ENCODE measurements at places on chromosomes 2 and 18. TPM values are rescaled to one million over a fixed set of nuclear protein-coding genes. Genes with fewer than 3 reads are reported as not detected.

- H3K4me1 ChIP-seq: no peaks in the 10 kb centered on the region
- no peaks in the 10 kb centered on the region for H3K36me3 ChIP-seq
- no peak for DNase-seq
- H3K27ac ChIP-seq: no peak overlapping the region
- no peaks in the 10 kb centered on the region for H3K27me3 ChIP-seq
Measured at GRCh38 chr18:75173125-75173432, 35.9 kb downstream of the PTGR3 start.

- H3K36me3 ChIP-seq: no peaks in the 10 kb centered on the region
- H3K27ac ChIP-seq: no peak overlapping the region
- no peak overlapping the region for H3K4me3 ChIP-seq
- no peak for DNase-seq
- no peaks in the 10 kb centered on the region for H3K27me3 ChIP-seq
Measured at GRCh38 chr2:145020694-145021093, 500.8 kb upstream of the ZEB2 start.

Gene FMNL2
- 10.7 TPM for total RNA-seq

- H3K4me1 ChIP-seq: no peaks in the 10 kb centered on the region
- no peak for DNase-seq
- H3K36me3 ChIP-seq: no peaks in the 10 kb centered on the region
- no peak overlapping the region for H3K27ac ChIP-seq
Measured at GRCh38 chr2:144834363-144834762, 314.4 kb upstream of the ZEB2 start.

DNA sequence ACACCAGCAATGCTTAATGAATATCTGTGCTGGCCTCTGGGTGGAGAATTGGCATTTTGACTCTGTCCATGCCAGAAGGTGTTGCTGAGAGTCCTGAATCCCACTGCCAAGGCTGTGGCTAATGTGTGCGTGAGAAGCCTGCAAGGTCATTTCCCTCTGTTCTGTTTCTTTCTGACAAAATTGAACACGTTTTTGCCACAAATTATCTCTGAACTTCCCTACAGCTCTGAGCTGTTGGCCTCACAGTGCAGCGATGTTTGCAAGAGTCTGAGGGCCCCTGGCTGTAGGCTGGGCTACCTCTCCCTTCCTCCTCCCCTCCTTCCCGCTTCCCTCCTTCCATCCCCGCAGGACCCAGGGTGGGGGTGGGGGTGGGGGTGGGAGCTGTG is 154.1 kb upstream of the HS6ST1 start:
- no peak for DNase-seq
- H3K27me3 ChIP-seq: no peaks in the 10 kb centered on the region
- H3K4me1 ChIP-seq: no peaks in the 10 kb centered on the region
- no peak overlapping the region for H3K4me3 ChIP-seq

- H3K36me3 ChIP-seq: no peaks in the 10 kb centered on the region
- no peaks in the 10 kb centered on the region for H3K27me3 ChIP-seq
- no peaks in the 10 kb centered on the region for H3K4me1 ChIP-seq
- no peak overlapping the region for H3K27ac ChIP-seq
- no peak for DNase-seq
Measured at GRCh38 chr2:203714112-203714511, 7.7 kb downstream of the CD28 start.

DNA sequence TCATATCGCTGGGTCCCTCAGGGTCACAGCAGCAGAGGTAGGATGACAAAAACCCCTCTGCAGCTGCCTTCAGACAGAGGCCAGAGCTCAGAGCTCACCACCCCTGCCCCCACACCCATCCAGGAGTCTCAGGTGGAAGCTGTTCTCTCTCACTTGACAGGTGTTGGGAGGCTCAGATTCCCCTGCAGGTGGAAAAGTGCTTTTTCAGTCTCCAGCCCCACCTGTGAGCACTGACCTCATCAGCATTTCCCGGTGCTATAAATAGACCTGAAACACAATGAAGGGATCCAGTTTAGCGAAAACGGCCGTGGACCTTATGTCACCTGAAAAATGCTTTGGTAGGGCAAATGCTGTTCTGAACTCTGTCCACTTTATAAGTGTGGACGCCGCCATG is 254.9 kb downstream of the NDUFA10 start:
- DNase-seq: peak; percentile 14
- H3K36me3 ChIP-seq: no peaks in the 10 kb centered on the region
- no peak overlapping the region for H3K27ac ChIP-seq
- H3K4me3 ChIP-seq: no peak overlapping the region

Gene FBLN7
- 0.51 TPM for total RNA-seq

DNA sequence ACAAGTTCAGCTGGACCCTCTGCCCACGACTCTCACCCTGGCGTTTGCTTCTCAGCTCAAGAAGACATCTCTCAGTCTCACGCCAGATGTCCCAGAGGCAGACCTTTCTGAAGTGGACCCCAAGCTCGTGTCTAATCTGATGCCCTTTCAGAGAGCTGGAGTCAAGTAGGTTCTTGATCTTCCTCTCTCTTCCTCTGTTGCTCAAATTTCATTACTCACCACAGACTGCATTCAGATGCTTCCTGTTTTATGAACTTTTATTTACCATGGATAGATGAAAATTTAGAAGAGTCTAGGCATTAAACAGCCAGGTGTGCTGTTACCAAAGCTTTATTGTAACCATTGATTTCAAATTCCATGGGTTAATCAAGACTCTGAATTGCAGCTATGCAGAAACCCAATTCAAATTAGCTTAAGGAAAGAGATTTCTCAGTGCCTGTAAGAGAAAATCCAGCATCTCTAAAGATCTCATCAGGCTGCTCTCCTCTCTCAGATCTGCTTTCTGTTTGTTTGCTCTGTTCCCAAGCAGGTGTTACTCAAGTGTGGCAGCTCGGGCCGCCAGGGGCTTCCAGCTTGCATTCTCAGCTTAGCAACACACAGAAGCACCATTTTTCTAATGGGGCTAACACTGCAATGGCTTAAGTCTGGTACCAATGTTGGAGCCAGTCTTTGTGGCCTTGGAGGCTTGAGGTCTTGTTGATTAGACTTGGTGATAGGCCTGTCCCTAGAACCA is 16.5 kb downstream of the SMARCAL1 start:
- peaks cover 23% of the 10 kb centered on the region for H3K36me3 ChIP-seq
- H3K4me3 ChIP-seq: no peak overlapping the region
- H3K4me1 ChIP-seq: no peaks in the 10 kb centered on the region
- H3K27ac ChIP-seq: no peak overlapping the region
- no peaks in the 10 kb centered on the region for H3K27me3 ChIP-seq

Gene DHRS9
- 0.40 TPM for total RNA-seq

GRCh38 chr2:60678551-60678950 is 77.5 kb upstream of the PAPOLG start:
- no peaks in the 10 kb centered on the region for H3K27me3 ChIP-seq
- DNase-seq: peak; percentile 11
- no peak overlapping the region for H3K4me3 ChIP-seq
- H3K27ac ChIP-seq: no peak overlapping the region
- H3K4me1 ChIP-seq: peaks cover 11% of the 10 kb centered on the region

- H3K27me3 ChIP-seq: no peaks in the 10 kb centered on the region
- no peak for DNase-seq
Measured at GRCh38 chr2:190017837-190018236, 44.7 kb downstream of the MSTN start.

GRCh38 chr2:11430729-11431128 is 35.2 kb downstream of the E2F6 start:
- no peak for DNase-seq
- no peak overlapping the region for H3K4me3 ChIP-seq
- no peaks in the 10 kb centered on the region for H3K36me3 ChIP-seq
- no peak overlapping the region for H3K27ac ChIP-seq
- no peaks in the 10 kb centered on the region for H3K27me3 ChIP-seq

GRCh38 chr18:44602380-44602779 is 78.3 kb upstream of the SETBP1 start:
- H3K4me1 ChIP-seq: no peaks in the 10 kb centered on the region
- H3K4me3 ChIP-seq: no peak overlapping the region

DNA sequence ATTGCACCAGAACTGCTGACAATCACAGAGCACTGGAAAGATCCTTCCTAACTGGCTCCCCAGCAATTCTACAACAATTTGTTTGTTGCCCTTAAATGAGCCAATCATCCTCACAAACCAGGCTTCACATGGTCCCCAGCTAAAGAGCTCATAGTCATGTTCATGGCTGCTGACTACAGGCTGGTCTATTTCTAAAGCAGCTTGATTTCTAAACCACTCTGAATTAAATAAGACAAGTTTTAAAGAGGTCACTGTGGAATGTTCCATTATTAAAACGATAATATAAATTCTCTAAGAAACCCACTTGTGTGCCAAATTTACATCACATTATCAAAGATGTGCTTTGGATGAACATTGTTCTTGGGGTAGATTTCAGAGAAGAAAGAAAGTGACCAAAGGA is 110.7 kb downstream of the COPS8 start:
- DNase-seq: no peak
- no peaks in the 10 kb centered on the region for H3K36me3 ChIP-seq
- H3K4me3 ChIP-seq: no peak overlapping the region
- no peaks in the 10 kb centered on the region for H3K27me3 ChIP-seq
- no peak overlapping the region for H3K27ac ChIP-seq

DNA sequence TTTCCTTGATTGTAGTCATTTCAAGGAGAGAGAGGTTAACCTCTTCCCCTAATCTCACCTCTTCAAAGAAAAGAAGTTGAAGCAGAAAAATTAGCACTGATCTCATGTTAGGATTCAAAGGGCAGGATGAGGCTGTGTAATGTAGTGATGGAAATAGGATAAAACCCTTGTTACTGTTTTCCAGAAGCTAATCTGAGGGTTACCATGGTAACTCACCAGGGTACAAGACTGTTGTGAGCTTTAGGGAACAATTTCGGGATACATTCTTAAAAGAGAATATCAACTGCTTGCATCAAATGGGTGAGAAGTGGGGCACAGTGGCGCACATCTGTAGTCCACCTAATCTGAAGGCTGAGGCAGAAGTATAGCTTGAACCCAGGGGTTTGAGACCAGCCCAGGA is 64.9 kb upstream of the SLC39A10 start:
- no peak overlapping the region for H3K27ac ChIP-seq
- no peaks in the 10 kb centered on the region for H3K27me3 ChIP-seq
- H3K4me3 ChIP-seq: no peak overlapping the region
- no peaks in the 10 kb centered on the region for H3K36me3 ChIP-seq
- no peak for DNase-seq

Gene SLC39A10
- total RNA-seq: 10.6 TPM

DNA sequence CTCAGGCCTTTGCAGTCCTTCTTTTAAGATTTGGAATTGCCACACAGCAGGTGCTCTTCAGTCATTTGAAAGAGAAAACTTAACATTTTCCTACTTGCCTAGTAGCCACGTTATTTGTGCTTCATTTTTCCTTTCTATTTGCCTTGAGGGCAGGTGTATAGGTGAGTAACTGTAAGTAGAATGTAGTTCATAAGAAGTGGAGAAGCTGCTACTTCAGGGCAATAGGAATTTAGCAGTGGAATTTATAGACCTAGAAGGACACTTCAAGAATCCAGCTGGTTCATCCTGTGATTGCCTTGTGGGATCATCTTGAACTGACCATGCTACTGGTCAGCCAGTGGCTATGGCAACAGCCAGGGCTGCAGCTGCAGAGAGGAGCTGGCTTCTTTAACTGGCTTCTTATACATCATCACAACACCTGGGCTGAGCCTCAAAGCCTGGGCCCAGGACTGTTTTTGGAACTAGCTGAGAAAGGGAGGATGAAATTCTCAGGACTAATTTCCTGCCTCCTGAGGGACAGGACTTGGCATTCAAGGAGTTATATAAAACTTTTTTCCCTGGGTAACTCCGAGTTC is 5.1 kb upstream of the LANCL1 start:
- H3K4me3 ChIP-seq: no peak overlapping the region
- no peak for DNase-seq
- no peaks in the 10 kb centered on the region for H3K27me3 ChIP-seq
- H3K27ac ChIP-seq: no peak overlapping the region

DNA sequence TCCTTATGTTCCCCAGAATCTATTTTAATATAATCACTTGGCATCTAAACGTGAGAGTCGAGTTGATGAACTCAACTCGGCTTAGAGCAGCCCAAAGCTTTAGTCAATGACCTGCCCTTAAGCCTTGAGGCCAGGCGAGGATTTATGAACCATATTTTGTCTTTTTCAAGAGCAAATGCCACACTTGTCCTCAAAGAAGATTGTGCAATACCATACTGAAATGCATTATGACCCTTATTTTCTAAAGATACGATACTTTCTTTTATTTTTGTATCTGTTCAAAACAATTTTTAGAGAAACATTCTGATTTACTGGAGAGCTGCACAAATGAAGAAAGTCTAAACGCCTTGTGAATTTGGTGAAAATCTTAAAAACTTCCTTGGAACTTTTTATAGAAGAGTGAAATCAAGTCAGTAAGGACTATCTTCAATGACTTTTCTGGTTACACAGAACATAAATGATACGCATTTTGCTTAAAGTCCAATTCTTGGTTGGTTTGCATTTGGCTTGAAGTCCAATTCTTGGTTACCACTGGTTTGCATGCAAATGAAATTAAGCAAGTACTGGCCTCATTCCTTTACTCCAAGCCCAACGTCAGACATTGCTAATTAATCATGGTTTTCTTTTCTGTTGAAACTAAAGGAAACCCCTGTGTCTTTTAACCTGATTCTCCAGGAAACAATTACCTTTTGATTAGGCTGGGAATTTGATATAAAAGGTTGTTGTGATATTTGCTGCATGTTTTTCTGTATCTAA is 105.8 kb upstream of the CAVIN2 start:
- H3K27me3 ChIP-seq: no peaks in the 10 kb centered on the region
- DNase-seq: no peak
- no peaks in the 10 kb centered on the region for H3K36me3 ChIP-seq
- no peaks in the 10 kb centered on the region for H3K4me1 ChIP-seq
- no peak overlapping the region for H3K4me3 ChIP-seq
- no peak overlapping the region for H3K27ac ChIP-seq

Gene SPDYA
- total RNA-seq: 0.78 TPM

DNA sequence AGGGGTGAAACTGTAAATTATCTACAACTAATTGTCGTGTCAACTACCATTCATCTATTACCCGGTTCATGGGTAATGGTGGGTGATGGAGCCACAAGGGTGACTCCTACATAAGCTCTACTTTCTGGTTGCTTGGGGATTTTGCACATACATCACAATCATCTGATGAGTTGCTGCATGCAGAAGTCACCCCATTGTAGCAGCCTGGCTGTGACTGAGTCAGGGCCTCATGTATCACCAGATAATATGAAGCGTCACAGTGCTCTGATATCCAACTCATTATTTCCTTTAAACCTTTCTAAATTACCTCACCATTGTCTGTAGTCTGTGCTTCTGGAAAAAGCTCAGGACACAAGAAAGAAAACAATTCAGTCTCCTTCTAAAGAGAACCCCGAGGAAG is 32.4 kb upstream of the GORASP2 start:
- no peak overlapping the region for H3K4me3 ChIP-seq
- no peaks in the 10 kb centered on the region for H3K4me1 ChIP-seq
- no peaks in the 10 kb centered on the region for H3K27me3 ChIP-seq

Gene CCDC88A
- total RNA-seq: 12.7 TPM

Gene AQP12A
- total RNA-seq: 105 TPM

GRCh38 chr2:215847718-215848117 is 165.6 kb downstream of the MREG start:
- no peak for DNase-seq
- H3K4me1 ChIP-seq: no peaks in the 10 kb centered on the region
- no peak overlapping the region for H3K4me3 ChIP-seq
- no peaks in the 10 kb centered on the region for H3K36me3 ChIP-seq
- H3K27ac ChIP-seq: no peak overlapping the region
- no peaks in the 10 kb centered on the region for H3K27me3 ChIP-seq
